Left forelimb (tissue), 1 donor: ENCODE measurements at places on chromosomes 12 and 14.
A peak's percentile ranks its signal among the peaks of the same experiment; 100 is the strongest.

GRCh38 chr12:79834712-79835376 lies 100.1 kb downstream of the PPP1R12A start:
- no peak for DNase-seq

GRCh38 chr14:64676410-64677008 lies 27.7 kb upstream of the PLEKHG3 start:
- no peak for DNase-seq

DNA sequence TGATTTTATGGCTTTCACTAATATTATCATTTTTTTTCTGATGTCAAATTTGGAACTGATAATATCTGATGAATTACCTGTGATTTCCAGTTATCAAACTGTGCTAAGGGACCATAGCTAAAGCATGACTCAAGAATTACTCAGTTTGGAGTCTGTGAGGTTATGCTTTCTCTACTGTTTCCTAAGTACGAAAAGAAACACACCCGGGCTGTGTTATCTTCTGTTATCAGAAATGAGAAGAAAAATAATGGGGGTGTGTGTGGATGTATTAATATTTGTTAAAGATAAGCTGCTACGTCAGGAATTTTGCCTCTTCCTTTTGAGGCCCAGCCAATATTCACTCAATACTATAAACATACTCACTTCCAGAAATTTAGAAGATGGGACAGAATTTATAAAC lies 1401.9 kb upstream of the FLRT2 start:
- DNase-seq = no peak

DNA sequence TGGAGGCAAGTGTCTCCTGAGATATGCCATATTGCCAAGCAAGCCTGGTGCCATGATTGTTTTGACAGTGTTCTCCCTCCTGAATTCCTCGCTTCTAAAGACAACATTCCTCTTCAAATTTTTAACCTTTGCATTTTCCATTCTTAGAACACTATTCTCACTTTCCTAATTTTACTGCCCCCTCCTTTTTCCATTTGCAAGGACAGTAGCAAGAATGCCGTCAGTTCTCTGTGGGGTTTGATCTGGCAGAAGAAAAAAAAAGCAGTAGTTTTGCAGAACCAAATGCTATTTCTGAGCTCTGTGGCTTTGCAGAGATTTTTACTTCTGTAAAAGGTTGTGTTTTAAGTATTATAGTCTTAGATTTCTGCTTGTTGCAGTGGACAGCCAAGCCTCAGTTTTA lies 295.2 kb downstream of the NUAK1 start:
- DNase-seq = no peak

DNA sequence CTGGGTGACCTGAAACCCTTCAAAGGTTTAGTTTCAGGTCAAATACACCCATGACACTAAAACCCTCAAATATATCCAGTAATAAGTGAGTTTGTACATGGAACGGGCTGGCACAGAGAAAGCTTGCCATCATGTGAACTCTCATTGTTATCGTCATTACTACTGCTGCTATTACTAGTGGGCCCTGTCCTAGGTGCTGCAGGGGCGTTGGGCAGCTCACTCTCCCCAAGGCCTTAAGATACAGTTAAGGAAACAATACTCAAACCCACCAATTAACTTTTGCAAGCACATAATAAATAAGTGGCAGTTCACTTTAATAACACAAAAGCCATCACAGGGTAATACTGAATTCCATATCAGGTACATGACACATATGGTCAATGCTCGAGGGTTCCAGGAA lies 71.3 kb downstream of the SPTB start:
- no peak for DNase-seq

DNA sequence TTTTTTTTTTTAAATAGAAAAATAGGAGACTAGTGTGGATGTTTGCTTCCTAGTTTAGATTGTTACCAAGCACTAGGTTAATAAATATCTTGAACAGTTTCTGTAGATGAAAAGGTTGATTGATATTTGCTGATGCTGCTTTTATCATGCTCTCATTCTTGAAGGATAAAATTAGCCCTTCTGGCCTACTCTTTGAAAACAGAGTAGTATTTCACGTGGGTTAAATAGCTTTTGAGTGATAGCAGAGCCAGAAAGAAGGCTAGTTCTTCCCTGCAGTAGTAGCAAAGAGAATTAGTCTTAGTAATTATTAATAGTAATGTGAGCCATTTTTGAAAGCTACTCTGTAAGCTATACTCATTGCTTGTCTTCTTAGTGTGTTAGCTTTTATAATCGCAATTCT lies 5.2 kb downstream of the NEDD1 start:
- no peak for DNase-seq

- DNase-seq = no peak
These were observed 239.9 kb upstream of the ATP2B1 start for GRCh38 chr12:89948271-89949175.

DNA sequence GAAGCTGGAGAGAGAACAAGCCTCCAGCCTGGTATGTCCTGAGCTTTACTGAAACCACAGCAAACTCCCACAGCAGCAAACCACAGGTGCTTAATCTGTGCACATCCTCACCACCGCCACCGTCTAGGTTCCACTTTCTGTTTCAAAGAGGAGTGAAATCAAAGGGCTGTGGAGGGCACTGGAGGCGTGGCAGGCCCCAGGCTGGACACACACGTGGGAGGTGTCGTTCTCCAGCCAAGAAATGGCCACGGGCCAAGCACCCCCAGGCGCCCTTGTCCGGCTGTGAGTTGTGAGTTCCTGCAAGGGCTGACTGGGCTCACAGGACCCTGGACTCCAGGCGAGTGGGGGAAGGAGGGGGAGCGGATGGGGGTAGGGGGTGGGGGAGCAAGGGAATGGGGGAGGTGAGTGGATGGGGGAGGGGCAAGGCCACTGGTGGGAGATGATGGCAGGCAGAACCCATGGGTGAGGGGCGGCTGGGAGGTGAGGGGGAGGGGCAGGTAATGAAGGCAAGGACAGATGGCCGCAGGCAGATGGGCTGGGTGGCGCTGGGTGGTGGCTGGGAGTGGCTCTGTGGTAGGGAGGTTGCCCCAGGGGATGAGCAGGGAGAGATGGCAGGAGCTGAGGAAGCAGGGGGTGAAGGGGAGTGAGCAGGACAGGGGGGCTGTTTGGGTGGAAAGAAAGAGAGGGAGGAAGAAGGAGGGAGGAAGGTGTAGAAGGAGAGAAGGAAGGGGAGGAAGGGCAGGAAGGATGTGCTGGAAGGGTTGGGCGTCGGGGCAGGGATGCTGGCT lies 86.7 kb downstream of the NCOR2 start:
- DNase-seq = no peak

- DNase-seq = no peak
These were observed 110.6 kb upstream of the AMIGO2 start for GRCh38 chr12:47190271-47190750.

DNA sequence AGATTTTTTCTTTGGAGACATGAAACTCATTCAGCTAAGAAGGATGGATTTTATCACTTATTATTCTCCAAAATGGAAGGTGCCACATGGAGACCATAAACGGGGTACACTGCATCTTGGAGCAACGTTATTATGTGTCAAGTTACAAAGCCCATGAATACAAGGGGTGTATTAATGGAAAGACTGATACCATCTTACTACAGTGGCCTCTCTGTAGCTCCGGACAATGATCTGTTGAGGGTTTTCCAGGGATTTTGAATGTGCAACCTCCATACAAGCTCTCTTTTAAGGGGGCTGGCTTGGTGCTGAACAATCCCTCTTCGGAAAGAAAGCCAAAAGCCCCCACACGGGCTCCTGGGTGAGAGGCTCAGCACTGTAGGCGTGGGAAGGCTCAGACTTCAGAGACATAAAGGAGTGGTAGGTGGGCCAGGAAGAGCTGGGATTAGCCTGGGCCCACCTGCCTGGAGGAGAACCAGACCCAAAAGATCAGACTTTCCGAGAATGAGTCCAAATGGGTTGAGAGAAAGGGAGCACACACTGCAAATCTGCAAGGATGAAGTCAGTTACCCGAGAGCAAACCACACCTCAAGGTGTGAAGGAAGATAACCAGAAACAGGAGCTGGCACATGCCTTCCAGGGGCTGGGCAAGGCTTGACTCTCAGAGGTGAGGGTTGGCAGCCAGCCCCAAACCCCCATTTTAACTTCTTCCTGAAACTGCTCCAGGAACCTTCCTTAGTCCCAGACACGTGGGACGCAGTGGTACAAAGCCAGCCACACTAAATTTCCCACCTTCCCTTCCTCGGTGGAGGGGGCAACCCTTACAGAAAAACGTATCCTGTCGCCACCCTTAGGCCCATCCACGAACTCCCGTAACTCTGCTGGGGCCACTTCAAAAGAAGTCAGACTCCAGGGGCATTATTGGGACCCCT lies 1.5 kb downstream of the VPS37B start:
- DNase-seq = no peak

DNA sequence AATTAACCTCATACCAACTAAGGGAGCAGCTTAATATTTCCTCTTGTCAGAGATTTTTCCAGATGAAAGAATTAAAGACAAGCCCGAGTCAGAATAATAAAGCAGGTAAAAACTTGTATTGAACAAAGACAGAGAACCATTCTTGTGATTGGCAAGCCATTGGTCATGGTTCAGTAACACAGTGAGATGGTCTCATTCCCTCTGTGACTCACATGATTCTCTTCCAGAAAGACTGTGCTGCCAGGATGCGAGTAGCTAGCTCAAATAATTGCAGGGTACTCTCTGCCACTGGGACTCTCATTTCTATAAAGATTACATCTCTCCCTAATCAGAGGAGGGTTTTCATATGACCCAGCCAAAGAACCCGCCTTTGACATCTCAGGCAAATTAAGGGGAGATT lies 179.4 kb downstream of the PHLDA1 start:
- no peak for DNase-seq

- DNase-seq = no peak
These were observed 107.3 kb upstream of the MDM1 start for GRCh38 chr12:68439368-68440045.

- no peak for DNase-seq
These were observed 87.2 kb downstream of the C12orf75 start for GRCh38 chr12:105417732-105418131.

DNA sequence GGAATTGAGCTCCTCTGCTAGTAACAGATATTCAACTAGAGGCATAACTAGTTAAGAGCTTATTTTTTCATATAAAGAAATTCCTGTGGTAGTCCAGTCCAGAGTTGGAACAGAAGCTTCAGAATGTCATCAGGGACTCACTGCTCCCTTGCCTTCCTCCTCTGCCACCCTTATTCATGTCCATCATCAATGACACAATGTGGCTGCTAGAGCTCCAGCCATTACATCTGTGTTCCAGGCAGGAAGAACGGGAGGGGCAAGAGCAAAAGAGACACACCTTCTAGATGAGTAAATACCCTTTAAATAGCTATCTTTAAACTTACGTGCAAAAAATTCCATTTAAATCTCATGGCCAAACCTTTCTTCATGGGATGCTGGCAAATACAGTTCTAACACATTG lies 47.3 kb upstream of the HMGA2 start:
- no peak for DNase-seq

GRCh38 chr12:31456562-31456961 lies 130.6 kb upstream of the SINHCAF start:
- DNase-seq = no peak

- DNase-seq = no peak
These were observed 241.6 kb downstream of the BCAT1 start for GRCh38 chr12:24707334-24707733.

DNA sequence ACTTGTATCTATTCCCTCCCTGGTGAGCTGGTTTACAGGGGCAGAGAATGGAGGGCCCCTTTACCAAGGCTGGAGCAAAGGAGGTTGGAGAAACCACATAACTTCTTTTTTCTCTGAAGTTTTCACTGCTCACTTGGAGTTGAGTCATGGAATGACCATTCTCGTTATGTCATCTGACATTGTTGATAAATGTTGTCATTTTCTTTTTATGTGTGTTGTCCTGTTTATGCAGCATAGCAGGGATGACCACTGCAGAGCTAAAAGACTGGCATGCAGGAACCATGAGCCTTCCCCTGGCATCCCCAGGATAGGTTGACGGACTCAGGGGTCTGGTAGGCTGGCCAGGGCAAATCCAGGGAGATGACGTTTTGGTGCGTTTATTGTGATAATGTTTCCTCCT lies 256.8 kb upstream of the DDHD1 start:
- DNase-seq = no peak

GRCh38 chr12:65836419-65837197 lies 12.3 kb downstream of the HMGA2 start:
- DNase-seq = no peak

DNA sequence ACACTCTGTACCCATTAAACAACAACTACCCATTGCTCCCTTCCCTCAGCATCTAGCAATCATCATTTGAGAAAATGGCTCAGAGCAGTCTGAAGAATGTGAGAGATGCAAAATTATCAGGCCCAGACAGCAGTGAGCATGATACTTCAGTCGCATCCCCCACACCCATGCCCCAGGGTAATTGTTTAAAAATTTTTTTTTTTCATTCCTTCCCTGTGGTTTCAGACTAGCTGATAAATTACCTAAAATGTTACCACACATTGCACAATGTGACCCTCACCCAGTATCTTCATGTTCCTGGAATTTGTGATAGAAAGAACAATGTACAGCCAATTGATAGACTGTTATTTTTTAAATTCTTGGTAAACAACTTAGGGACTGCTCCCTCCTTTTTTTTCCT lies 11.3 kb upstream of the USP15 start:
- no peak for DNase-seq

GRCh38 chr12:24709216-24709615 lies 239.7 kb downstream of the BCAT1 start:
- no peak for DNase-seq

DNA sequence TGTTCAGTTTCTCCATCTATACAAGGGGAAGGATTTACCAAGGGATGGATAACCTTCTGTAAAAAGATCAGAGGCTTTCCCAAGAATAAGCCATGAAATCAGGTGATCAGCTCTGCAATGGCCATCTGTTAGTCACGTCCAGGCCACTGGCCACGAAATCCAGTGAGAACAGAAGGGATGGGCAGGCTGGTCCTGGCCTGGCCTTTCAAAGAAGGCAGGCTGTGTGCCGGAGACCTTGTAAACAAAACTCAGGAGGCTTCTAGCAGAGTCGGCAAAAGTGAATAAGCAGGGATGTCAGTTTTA lies 68.5 kb downstream of the RNF34 start:
- no peak for DNase-seq

GRCh38 chr12:6276956-6277620 lies 33.4 kb upstream of the PLEKHG6 start:
- no peak for DNase-seq

GRCh38 chr14:62117010-62117750 lies 355.0 kb downstream of the SNAPC1 start:
- DNase-seq = peak; percentile 87

DNA sequence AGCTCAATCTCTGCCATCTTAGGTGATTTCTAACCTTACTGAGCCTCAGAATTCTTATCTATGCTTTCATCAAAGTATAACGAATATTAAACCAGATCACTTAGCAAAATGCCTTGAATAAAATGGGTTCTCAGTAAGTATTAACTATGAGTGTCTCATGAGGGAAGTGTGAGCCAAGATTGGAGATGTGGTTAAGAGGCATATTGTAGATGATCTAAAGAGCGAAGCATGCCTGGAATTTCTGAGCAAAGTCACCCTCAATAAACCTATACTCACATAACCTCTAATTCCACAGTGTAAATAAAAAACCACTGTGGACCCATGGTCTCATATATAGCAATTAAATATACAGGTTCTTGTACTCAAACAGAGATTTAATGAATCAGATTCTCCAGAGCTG lies 193.1 kb upstream of the FSCB start:
- DNase-seq = no peak
